ENCODE measurements at places on chromosomes 16 and 17.

GRCh38 chr16:71807905-71808592 lies 585 bp downstream of the AP1G1 start:
- peak overlapping the region; percentile 89 for H3K27ac ChIP-seq
- H3K4me3 ChIP-seq = peak overlapping the region; percentile 72
- H3K27me3 ChIP-seq = no peaks in the 10 kb centered on the region

GRCh38 chr16:70579648-70580630 lies 56.3 kb downstream of the SF3B3 start:
- no peaks in the 10 kb centered on the region for H3K27me3 ChIP-seq
- peak overlapping the region; percentile 55 for H3K27ac ChIP-seq
- DNase-seq = no peak
- peaks cover 4% of the 10 kb centered on the region for H3K36me3 ChIP-seq
- peak overlapping the region; percentile 36 for H3K4me3 ChIP-seq
- H3K4me1 ChIP-seq = peaks cover 59% of the 10 kb centered on the region

GRCh38 chr16:85055493-85056210 lies 28.1 kb downstream of the KIAA0513 start:
- H3K27ac ChIP-seq = peak overlapping the region; percentile 73
- peaks cover 27% of the 10 kb centered on the region for H3K4me1 ChIP-seq
- H3K36me3 ChIP-seq = no peaks in the 10 kb centered on the region
- no peak for DNase-seq

- peaks cover 21% of the 10 kb centered on the region for H3K4me1 ChIP-seq
- no peak overlapping the region for H3K4me3 ChIP-seq
- DNase-seq = no peak
- no peaks in the 10 kb centered on the region for H3K27me3 ChIP-seq
- no peaks in the 10 kb centered on the region for H3K36me3 ChIP-seq
Measured at GRCh38 chr17:50322271-50322670, 23.7 kb upstream of the XYLT2 start.

GRCh38 chr16:11484691-11485258 lies 101.9 kb downstream of the LITAF start:
- no peaks in the 10 kb centered on the region for H3K27me3 ChIP-seq
- H3K36me3 ChIP-seq = no peaks in the 10 kb centered on the region
- no peak overlapping the region for H3K4me3 ChIP-seq
- DNase-seq = no peak
- H3K27ac ChIP-seq = no peak overlapping the region

- H3K27ac ChIP-seq = peak overlapping the region; percentile 67
- no peak overlapping the region for H3K4me3 ChIP-seq
- peaks cover 69% of the 10 kb centered on the region for H3K4me1 ChIP-seq
- no peaks in the 10 kb centered on the region for H3K27me3 ChIP-seq
- no peak for DNase-seq
Measured at GRCh38 chr16:14307527-14308367, 236.6 kb downstream of the MRTFB start.

GRCh38 chr16:19582050-19582831 lies 26.7 kb downstream of the VPS35L start:
- DNase-seq = no peak
- H3K27ac ChIP-seq = no peak overlapping the region
- no peak overlapping the region for H3K4me3 ChIP-seq
- no peaks in the 10 kb centered on the region for H3K4me1 ChIP-seq
- peaks cover 63% of the 10 kb centered on the region for H3K36me3 ChIP-seq

DNA sequence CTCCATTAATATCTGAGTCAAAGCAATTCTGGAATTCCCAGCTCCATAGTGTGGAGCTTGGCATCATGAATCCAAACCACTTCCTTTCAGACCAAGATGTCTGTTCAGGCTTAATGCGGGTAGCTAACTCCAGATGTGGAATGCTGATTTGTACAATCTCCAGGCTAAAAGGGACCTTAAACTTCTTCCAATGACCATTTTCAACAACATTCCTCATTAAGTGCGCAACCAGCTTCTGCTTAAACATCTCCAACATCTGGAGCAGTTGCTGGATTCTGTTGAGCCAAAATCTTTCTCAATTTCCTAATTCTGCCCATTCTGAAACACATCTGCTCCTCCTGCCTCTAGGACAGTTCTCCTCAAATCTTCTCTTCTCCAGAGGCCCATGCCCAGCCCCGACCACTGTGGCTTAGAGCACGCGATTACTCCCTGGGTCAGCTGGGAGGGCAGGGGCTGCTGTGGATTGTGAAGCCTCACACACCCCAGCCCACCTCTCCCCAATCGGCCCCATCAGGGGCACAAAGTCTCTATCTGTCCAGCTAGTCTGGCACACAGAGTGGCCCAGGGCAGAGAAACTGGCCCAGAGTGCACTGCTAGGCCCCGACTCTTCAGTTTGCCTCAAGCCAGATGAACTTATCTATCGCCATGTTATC lies 36.2 kb downstream of the ASPA start:
- H3K36me3 ChIP-seq = no peaks in the 10 kb centered on the region
- H3K27me3 ChIP-seq = no peaks in the 10 kb centered on the region
- DNase-seq = no peak
- H3K4me1 ChIP-seq = peaks cover 17% of the 10 kb centered on the region
- H3K27ac ChIP-seq = peak overlapping the region; percentile 84
- no peak overlapping the region for H3K4me3 ChIP-seq

DNA sequence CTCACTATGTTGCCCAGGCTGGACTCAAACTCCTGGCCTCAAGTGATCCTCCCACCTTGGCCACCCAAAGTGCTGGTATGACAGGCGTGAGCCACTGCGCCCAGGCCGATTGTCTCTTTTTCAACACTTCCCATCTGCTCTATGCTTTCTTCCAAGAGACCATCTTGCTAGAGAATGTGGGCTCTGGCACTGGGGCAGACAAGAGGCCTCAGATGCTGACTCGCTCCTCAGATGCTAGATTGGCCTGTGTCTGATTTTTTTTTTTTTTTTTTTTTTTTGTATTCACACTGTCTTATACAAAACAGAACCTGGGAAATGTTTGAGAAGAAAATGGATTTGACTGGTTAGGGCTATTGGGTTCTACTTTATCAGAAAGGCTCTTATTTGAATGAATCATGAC lies 58.2 kb downstream of the CYB5D2 start:
- DNase-seq = no peak
- peaks cover 31% of the 10 kb centered on the region for H3K36me3 ChIP-seq
- peaks cover 10% of the 10 kb centered on the region for H3K4me1 ChIP-seq
- no peak overlapping the region for H3K4me3 ChIP-seq

GRCh38 chr16:84754956-84755672 lies 55.3 kb downstream of the USP10 start:
- no peak for DNase-seq
- peak overlapping the region; percentile 5 for H3K4me3 ChIP-seq
- H3K36me3 ChIP-seq = peaks cover 5% of the 10 kb centered on the region
- no peak overlapping the region for H3K27ac ChIP-seq
- H3K4me1 ChIP-seq = peaks cover 20% of the 10 kb centered on the region

GRCh38 chr17:27824745-27825144 lies 24.4 kb upstream of the NOS2 start:
- no peak overlapping the region for H3K4me3 ChIP-seq
- no peaks in the 10 kb centered on the region for H3K4me1 ChIP-seq
- H3K27ac ChIP-seq = no peak overlapping the region
- H3K36me3 ChIP-seq = no peaks in the 10 kb centered on the region

DNA sequence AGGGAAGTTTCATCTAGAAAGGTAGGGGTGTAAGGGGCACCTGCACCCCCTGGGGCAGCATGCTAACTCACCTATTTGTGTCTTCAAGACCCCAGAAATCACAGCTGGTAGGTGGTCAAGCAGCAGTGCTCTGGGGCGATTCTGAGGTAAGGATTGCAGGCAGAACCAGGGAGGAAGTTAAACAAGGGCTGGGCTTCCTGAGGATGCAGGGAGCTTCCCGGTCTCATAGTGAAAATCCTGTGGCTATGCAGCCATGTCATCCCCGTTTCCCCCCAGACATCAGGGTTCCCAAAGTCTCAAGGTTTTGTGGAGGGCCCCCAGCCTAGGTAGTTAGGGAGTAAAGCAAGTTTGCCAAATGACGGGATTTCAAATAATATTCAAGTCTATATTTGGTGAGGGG lies 78.5 kb downstream of the C16orf78 start:
- H3K36me3 ChIP-seq = no peaks in the 10 kb centered on the region
- no peak overlapping the region for H3K27ac ChIP-seq
- no peak for DNase-seq
- no peak overlapping the region for H3K4me3 ChIP-seq
- no peaks in the 10 kb centered on the region for H3K27me3 ChIP-seq

DNA sequence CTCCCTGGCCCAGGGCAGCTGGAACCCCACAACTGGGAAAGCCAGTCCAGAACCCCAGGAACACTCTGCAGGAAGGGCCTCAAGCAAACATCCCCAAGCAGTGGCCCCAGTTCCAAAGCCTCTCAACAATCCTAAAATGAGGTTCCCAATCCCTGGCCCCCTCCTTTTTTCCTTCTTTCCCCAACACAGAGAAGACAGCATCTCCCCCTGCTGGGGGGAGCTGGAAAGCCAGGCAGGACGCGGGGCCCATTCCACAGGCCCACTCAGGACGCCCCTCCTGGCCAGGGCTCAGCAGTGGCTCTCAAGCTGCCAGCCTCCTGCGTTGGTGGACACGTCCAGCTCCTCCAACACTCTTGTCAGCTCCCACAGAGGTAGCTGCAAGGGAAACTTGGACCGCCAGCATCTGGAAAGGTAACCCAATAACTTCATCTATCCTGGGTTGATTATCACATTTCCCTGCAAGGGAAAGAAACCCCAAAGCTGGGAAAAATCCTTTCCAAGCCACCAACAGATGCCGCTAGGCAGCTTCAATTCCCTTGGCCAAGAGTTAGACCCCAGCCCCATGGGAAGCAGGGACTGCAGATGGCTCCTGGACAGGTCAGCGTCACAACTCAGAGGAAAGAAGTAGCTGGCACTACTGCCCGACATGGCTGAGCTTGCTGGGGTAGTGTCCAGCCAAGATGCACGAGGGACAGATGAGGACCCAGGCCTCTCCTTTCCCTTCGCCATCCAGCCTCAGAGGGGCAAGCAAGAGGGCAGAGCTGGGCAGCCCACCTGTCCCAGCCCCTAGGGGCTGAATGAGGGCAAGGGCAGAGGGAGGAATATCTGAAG lies 7.6 kb downstream of the HDAC5 start:
- H3K27me3 ChIP-seq = no peaks in the 10 kb centered on the region
- no peak overlapping the region for H3K4me3 ChIP-seq
- H3K4me1 ChIP-seq = peaks cover 88% of the 10 kb centered on the region
- no peak overlapping the region for H3K27ac ChIP-seq
- DNase-seq = no peak

- H3K36me3 ChIP-seq = peaks cover 23% of the 10 kb centered on the region
- H3K4me1 ChIP-seq = peaks cover 34% of the 10 kb centered on the region
- no peaks in the 10 kb centered on the region for H3K27me3 ChIP-seq
- peak within 1 kb of the TSS; percentile 95 for H3K27ac ChIP-seq
Measured at GRCh38 chr17:42536048-42536371, at the start of gene NAGLU. Gene NAGLU (plus strand): TSS chr17:42536241. CDS start chr17:42536273, 32 bp downstream.

DNA sequence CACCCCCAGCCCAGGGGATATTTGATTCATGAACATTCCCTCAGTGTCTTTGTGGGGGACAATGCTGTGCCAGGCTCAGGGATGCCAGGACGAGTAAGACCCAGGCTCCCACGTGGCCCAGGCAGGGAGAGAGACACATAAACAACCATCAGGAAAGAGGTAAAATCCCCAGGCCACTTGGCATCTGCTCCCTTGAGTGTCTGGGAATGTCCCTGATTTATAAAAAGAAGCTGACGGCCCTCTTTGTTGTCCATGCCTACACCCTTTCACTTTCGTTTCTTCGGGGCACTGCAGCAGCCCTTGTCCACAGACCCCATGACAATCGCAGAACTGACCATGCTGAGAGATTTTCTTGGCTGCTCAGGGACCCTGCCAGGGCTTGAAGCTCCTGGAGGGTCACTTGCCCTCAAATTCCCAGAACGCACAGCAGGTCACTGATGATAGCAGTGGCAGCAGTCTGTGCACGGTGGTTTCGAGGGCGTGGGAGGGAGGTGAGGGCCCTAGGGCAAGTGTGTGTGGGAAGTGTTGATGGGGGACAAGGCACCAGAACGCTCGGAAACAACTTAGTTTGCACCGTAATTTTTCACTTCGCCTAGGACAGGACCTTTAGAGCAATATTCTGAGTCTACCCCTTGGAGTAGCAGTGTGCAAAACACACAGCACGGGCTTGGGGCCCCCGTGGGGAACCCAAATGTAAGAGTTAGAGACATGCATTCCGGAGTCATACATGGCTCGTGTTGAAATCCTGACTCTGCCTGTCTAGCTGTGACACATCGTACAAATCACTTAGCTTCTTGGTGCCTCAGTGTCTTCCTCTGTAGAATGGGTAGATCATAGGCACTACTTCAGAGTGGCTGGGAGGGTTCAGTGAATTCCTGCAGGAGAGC lies 4.7 kb downstream of the NOD2 start:
- no peaks in the 10 kb centered on the region for H3K27me3 ChIP-seq
- peak overlapping the region; percentile 46 for H3K4me3 ChIP-seq
- H3K4me1 ChIP-seq = peaks cover 63% of the 10 kb centered on the region
- H3K27ac ChIP-seq = peak overlapping the region; percentile 78
- no peaks in the 10 kb centered on the region for H3K36me3 ChIP-seq

DNA sequence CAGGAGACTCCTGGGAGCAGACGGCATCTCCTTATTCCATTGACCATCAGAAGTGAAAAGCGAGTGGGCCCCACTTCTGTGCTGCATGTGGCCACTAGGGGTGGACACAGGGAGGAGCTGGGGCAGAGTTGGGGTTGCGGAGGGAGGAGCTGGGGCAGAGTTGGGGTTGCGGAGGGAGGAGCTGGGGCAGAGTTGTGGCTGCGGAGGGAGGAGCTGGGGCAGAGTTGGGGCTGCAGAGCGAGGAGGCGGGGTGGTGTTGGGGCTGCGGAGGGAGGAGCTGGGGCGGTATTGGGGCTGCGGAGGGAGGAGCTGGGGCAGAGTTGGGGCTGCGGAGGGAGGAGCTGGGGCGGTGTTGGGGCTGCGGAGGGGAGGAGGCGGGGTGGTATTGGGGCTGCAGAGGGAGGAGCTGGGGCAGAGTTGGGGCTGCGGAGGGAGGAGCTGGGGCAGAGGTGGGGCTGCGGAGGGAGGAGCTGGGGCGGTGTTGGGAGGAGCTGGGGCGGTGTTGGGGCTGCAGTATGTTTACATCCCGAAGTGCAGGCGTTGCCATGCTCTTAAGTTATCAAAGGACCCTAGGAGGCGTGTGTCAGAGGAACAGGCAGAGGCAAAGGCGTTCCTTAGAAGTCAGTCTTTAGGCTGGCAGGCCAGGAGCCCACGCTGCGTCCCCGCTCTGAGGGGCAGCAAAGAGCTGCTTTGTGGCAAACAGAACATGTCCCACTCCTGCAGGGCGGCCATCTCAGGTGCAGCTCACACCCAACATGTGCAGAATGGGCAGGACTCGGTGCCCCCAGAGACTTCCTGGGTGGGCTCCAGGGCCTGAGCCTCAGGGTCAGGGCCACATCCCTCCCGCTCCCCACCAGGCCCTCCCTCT lies 76.0 kb downstream of the ZNF778 start:
- H3K27me3 ChIP-seq = no peaks in the 10 kb centered on the region
- peaks cover 36% of the 10 kb centered on the region for H3K4me1 ChIP-seq
- no peak overlapping the region for H3K27ac ChIP-seq
- no peak for DNase-seq
- H3K36me3 ChIP-seq = peaks cover 15% of the 10 kb centered on the region

- H3K27me3 ChIP-seq = no peaks in the 10 kb centered on the region
- H3K4me1 ChIP-seq = peaks cover 31% of the 10 kb centered on the region
- H3K27ac ChIP-seq = no peak overlapping the region
- peaks cover 48% of the 10 kb centered on the region for H3K36me3 ChIP-seq
- no peak for DNase-seq
Measured at GRCh38 chr16:89697616-89698331, 3.7 kb downstream of the SPATA2L start.

- DNase-seq = no peak
- H3K27ac ChIP-seq = no peak overlapping the region
- H3K36me3 ChIP-seq = no peaks in the 10 kb centered on the region
- no peak overlapping the region for H3K4me3 ChIP-seq
Measured at GRCh38 chr17:66661411-66662256, 173.3 kb upstream of the CACNG5 start.

GRCh38 chr17:18025945-18026776 lies 12.8 kb downstream of the ATPAF2 start:
- no peaks in the 10 kb centered on the region for H3K27me3 ChIP-seq
- H3K27ac ChIP-seq = no peak overlapping the region
- DNase-seq = no peak
- no peak overlapping the region for H3K4me3 ChIP-seq
